ENCODE measurements at places on chromosomes 5 and 9. TPM values are rescaled to one million over a fixed set of nuclear protein-coding genes. Genes with fewer than 3 reads are reported as not detected.

Gene ADAM19
- total RNA-seq: 9.3 TPM

Gene C5orf52
- not detected for total RNA-seq

Gene GABRA1
- not detected for total RNA-seq

Gene HEMGN
- total RNA-seq: not detected

GRCh38 chr9:91359734-91360470, 1.8 kb downstream of the AUH start:
- no peak for DNase-seq

GRCh38 chr9:6247266-6247665, 31.7 kb downstream of the IL33 start:
- no peak for DNase-seq

DNA sequence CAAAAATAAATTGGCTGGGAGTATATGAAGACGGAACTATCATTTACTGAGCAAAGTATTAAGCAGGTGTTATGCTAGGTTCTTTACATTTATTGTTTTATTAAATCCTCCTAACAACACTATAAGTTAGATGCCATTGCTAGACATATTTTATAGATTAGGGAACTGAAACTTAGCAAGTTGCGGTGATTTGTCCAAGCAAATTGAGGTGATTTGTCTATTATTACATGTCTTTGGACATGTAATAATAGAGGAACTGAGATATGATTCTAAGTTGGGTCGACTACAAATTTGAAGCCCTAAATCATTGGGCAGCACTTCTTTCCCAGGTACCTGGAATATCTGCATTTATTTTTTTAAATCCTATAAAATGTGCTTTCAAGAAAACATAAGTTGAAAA, 429.9 kb downstream of the GABRG2 start:
- DNase-seq: no peak

DNA sequence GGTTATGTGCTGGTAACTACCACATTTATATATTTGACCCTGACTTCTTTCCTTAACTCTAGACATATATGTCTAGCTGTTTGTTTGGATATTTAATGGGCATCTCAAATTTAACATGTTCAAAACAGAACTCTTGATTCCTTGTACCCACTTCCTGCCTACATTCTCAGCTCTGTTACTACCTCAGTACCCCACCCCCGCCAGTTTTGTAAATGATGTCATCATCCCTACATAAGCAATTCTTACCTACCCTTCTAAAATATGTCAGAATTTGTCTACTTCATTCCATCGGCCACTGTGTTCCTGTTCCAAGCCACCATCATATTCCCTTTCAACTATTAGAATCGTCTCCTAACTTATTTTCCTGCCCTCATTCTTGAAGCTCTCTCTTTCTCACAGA, 4.8 kb downstream of the RAD50 start:
- no peak for DNase-seq

GRCh38 chr5:134267366-134268018, 41.6 kb upstream of the PPP2CA start:
- DNase-seq: no peak

DNA sequence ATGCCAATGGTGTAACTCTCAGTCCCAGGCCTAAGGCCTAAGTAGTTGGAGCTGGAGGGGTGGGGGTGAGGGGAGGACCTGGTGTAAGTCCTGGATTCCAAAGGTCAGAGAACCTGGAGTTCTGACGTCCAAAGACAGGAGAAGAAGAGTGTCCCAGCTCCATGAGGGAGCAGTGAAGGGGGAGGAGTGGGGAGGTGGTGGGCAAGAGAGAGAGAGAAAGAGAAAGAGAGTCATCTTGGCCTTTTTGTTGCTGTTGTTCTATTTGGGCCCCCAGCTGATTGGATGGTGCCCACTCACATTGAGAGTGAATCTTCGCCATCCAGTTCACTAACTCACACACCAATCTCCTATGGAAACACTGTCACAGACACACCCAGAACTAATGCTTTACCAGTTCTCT, 198.9 kb downstream of the DAB2IP start:
- DNase-seq: no peak
